ENCODE measurements at places on chromosomes 3 and 15. TPM values are rescaled to one million over a fixed set of nuclear protein-coding genes. Genes with fewer than 3 reads are reported as not detected.

CPN2 gene
- 0.27 TPM for polyA plus RNA-seq

MEX3B gene
- polyA plus RNA-seq, result 1.2 TPM

TGM4 gene
- polyA plus RNA-seq, result 0.22 TPM

GPR149 gene
- not detected for polyA plus RNA-seq

CCK gene
- polyA plus RNA-seq, result 0.25 TPM

RGMA gene
- 8.9 TPM for polyA plus RNA-seq

ANKUB1 gene
- polyA plus RNA-seq, result not detected

ZNF660 gene
- polyA plus RNA-seq, result 1.3 TPM

PAK6 gene
- polyA plus RNA-seq, result 0.43 TPM

FETUB gene
- not detected for polyA plus RNA-seq

NCEH1 gene
- 2.2 TPM for polyA plus RNA-seq

RAB6B gene
- polyA plus RNA-seq, result 8.1 TPM

DUOXA2 gene
- polyA plus RNA-seq, result 0.56 TPM

ZNF501 gene
- polyA plus RNA-seq, result 1.7 TPM

FBXW12 gene
- polyA plus RNA-seq, result 1.5 TPM

PTH1R gene
- polyA plus RNA-seq, result 6.1 TPM

GOLGA6L9 gene
- 7.3 TPM for polyA plus RNA-seq

VPS18 gene
- polyA plus RNA-seq, result 4.0 TPM

FBXL22 gene
- 0.55 TPM for polyA plus RNA-seq

AGBL1 gene
- polyA plus RNA-seq, result not detected

PLEKHO2 gene
- 58.9 TPM for polyA plus RNA-seq

UBA7 gene
- polyA plus RNA-seq, result 25.7 TPM

CHRNA7 gene
- polyA plus RNA-seq, result 0.34 TPM

SLC9C1 gene
- not detected for polyA plus RNA-seq

KCNAB1 gene
- 6.7 TPM for polyA plus RNA-seq

DNAJA4 gene
- polyA plus RNA-seq, result 9.4 TPM

RHCG gene
- 5.3 TPM for polyA plus RNA-seq

OCA2 gene
- 0.06 TPM for polyA plus RNA-seq

UCN2 gene
- not detected for polyA plus RNA-seq

SLCO2A1 gene
- polyA plus RNA-seq, result 33.5 TPM

RRP9 gene
- polyA plus RNA-seq, result 35.7 TPM

SAMD7 gene
- not detected for polyA plus RNA-seq

TNFSF10 gene
- 26.5 TPM for polyA plus RNA-seq

CPNE4 gene
- polyA plus RNA-seq, result 0.34 TPM

CPNE9 gene
- polyA plus RNA-seq, result 0.06 TPM

SCAANT1 gene
- not detected for polyA plus RNA-seq

CCR1 gene
- 15.5 TPM for polyA plus RNA-seq

PRSS50 gene
- polyA plus RNA-seq, result not detected

CHRM5 gene
- polyA plus RNA-seq, result 0.01 TPM

PAQR5 gene
- 0.11 TPM for polyA plus RNA-seq

ISLR gene
- 65.8 TPM for polyA plus RNA-seq

IL16 gene
- polyA plus RNA-seq, result 2.4 TPM

AKAP13 gene
- 42.2 TPM for polyA plus RNA-seq

PLA2G4E gene
- polyA plus RNA-seq, result not detected

CEP63 gene
- polyA plus RNA-seq, result 21.4 TPM

TBL1XR1 gene
- 16.0 TPM for polyA plus RNA-seq

PHLDB2 gene
- polyA plus RNA-seq, result 84.1 TPM

CCR3 gene
- 0.04 TPM for polyA plus RNA-seq

CADM2 gene
- polyA plus RNA-seq, result 0.22 TPM

LTF gene
- 5.6 TPM for polyA plus RNA-seq

Data from adipose tissue (tissue), 3 donors.